M059J (cell line): ENCODE measurements at places on chromosomes 1 and 21.

- no peak for DNase-seq
These were observed 650.4 kb downstream of the LMO4 start for GRCh38 chr1:87979079-87979478.

DNA sequence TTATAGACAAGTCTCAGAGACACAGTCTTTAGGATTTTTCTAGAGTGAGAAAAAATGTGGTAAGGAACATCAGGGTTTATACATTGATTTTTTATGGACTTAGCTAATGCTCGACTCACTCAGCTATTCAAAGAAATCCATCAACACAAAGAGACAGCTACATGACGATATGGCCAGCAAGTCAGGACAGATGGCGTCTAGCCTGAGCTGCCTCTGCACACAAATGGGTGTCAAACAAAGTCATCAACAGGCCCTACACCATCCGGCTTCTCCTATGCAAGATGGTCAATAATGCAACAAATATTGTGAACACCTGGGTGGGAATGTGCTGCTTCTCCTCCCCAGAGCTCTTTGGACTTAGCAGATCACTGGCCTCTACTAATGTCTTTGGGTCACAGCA is 13.3 kb upstream of the ERICH3 start:
- no peak for DNase-seq

DNA sequence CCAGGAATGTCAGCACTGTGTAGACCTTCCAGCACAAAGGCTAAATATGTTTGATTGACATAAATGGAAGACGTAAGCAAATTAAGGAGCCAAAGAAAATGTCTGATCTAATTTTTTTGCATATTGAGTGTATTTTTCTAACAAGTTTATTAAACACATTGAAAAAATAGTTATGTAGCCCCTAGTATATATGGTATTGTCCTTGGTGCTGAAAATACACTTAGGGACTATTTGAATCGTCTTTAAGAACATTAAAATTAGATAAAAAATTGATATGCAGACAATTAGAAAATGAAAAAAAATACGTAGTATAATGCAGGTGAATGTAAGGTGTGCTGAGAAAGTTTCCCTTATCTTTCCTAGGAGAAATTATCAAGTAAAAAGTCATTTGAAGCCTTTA is 337.0 kb downstream of the OMA1 start:
- no peak for DNase-seq

- peak; percentile 46 for DNase-seq
These were observed 77.8 kb downstream of the C4BPA start for GRCh38 chr1:207181847-207182246.

- DNase-seq: no peak
These were observed 13.8 kb downstream of the FGGY start for GRCh38 chr1:59310549-59311250.

DNA sequence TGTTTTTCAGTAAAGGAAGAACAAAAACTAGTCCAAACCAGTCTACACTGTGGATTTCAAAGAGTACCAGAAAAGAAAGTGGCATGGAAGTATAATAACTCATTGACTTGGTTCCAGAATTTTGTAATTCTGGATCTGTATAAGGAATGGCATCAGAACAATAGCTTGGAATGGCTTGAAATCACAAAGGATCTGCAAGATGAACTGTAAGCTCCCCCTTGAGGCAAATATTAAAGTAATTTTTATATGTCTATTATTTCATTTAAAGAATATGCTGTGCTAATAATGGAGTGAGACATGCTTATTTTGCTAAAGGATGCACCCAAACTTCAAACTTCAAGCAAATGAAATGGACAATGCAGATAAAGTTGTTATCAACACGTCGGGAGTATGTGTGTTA is 21.3 kb downstream of the CHODL start:
- DNase-seq: no peak

DNA sequence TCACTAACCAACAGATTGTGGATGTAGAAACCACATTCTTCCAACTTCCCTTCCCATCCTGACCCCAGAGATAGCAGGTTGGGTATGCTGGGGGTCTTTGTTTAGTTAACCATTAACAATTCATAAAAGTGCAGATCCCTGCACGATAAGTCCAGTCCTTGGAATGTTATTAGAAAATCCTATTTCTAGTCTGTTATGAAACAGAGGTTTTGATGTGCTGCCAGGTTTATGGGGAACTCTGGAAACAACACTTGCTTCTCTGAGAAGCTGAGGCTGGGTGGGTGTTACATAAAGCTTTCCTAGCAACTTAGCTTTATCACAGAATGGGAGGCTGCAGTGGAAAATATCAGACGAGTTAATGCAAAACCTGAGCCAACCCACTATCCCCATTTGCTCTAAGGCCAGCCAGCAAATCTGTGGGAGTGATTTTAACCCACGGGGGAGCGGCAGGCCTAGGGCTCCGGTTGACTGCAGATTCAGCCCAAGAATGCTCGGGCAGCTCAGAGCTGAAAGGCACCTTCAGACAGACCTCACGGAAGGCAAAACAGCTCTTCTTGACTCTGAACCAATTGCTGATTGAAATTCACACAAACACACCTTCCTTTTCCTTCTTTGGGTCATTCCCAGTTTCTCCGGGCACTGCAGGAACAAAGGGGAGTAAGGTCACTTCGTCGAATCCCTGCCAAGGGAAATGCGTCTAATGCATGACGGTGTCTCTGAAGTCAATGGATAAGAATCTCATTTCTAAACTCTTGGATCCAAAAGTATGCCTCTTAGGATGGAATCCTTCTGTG is 111.7 kb upstream of the IRF2BP2 start:
- peak; percentile 87 for DNase-seq

DNA sequence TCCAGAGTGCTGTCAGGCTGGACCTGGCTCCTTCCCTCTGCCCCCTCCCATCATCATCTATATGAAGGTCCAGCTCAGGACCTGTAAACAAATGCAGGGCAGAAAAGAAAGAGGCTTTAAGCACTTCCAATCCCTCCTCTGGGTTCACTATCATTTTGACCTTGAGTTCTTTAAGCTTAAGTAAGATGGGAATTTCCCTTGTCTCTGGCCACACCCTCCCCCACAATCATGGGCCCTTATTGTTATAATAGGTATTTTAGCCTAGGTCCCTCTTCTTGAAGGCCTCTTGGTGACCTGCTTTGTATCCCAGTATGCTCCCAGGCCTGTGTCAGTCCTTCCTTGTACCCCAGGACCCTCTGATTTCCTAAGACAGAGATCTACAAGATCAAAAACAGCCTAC is 45.1 kb upstream of the EPS15 start:
- peak; percentile 71 for DNase-seq

GRCh38 chr1:167244244-167244643 is 23.6 kb downstream of the POU2F1 start:
- DNase-seq: no peak

GRCh38 chr1:106975944-106976343 is 80.5 kb upstream of the PRMT6 start:
- DNase-seq: no peak

DNA sequence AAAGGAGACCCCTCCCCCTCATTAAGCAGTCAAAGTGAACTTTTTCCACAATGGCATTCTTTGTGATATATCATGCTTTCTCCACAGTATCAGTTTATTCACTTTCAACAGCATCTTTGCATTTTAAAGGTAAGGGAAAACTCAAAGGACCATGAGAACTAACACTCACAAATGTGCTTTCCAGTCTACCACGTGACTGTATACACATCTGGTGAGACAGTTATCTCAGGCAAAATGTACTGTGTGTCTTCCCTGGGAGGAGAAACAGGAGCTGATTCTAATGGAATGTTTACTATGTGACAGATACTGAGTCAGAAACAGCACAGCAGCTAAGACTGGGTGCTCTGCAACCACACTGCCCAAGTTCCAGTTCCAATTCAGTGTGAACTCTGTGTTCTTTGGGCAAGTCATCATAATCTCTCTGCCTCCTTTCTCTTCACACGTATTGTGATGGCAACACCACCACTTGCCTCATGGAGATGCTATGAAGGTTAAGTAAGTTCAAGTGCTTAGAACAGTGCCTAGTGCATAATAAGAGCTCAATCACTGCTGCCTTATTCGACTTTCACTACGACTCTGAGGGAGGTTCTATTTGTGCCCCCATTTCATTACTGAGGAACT is 79.0 kb downstream of the SLC45A1 start:
- DNase-seq: peak; percentile 98

DNA sequence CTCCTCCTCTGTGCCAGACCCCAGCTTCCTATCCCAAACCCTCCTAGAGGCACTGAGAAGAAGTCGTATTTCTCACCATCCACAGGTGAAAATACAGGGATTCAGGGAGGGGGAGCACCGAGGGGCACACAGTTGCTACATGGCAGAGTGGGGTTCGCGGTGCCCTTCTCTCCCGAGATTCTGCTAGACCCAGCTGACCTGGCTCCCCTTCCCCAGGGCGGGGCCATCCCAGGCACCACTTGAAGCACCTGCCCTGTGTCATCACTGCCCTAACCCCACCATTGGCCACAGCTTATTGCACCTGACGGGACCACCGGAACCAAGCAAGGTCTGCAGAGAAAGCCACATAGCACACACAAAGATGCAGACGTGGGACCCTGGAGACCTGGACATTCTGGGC is 30.5 kb downstream of the SDC3 start:
- DNase-seq: no peak

- peak; percentile 54 for DNase-seq
These were observed 70.9 kb downstream of the RERE start for GRCh38 chr1:8746554-8746953.

- DNase-seq: peak; percentile 9
These were observed 72.2 kb upstream of the DPT start for GRCh38 chr1:168801032-168801745.

DNA sequence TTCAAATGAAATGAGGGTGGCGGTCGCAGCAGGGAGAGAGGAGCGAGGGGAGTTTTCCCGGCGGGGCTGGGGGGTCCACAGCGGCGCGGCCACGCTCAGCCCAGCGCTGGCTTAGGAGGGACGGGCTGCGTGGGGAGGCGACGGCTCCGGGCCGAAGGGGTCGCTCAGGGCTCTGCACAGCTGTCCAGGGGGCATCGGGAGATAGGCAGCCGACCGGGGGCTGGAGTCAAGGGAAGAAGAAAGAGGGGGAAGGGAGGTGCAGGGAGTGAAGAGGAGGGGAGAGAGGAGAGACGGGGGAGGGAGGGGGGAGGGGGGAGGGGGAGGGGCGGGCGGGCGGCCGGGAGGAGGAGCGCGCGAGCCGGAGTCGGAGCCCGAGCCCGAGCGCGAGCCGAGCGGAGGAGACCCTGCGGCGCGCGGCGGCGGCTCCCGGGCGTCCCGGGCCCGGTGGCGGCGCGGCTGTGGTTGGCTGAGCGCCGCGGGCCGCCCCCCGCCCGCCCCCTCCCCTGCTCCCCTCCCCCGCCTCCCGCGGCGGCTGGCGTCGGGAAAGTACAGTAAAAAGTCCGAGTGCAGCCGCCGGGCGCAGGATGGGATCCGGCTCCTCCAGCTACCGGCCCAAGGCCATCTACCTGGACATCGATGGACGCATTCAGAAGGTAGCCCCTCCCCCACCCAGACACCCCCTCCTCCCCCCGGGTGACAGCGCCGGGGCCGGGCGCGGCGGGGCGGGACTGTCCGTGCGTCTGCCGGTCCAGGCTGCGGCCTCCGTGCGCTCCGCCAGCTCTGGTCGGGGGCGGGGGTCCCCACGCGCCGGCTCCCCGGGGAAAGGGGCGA is at the start of gene PDE9A:
PDE9A (plus strand) TSS at position 391 of the 831 bp plus-strand sequence; CDS start at position 585, 194 bp downstream.
- no peak for DNase-seq

GRCh38 chr1:88610687-88611086 is 73.4 kb upstream of the PKN2 start:
- no peak for DNase-seq

DNA sequence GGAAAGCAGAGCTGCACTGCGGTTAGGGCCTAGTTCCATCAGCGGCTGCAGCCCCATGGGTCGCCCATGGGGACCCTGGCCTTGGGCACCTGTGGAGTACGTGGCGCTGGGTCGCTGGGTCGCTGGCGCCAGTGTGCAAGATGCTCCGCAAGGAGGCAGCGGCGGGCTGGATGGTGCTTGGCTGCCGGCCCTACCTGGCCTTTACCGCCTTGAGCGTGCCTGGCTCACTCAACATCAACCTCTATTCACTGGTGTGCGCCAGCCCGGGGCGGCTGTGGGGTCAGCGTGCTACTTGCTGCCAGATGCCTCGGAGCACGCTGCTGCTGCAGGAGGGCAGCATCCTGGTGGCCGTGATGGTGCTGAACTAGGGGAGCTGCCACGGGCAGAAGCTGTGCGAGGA is 85.1 kb upstream of the RHOU start:
- no peak for DNase-seq

DNA sequence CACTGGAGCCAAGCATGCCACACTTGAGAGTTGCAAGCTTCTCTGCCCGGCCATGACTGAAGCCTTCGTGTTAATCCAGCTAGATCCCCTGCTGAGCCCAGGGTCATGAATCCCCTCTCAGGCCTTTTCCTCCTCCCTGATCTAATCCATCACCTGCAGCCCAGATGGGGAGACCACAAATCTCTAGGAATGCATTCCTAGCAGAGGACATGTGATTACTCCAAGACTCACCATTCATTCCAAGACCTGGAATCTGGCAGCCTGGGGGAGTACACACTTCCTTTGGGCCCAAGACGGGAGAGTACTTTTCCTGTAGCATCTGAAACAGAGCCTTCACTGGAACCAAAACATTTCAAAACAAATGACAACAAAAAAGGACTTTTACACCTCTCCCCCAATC is 269.3 kb upstream of the NFIA start:
- no peak for DNase-seq

DNA sequence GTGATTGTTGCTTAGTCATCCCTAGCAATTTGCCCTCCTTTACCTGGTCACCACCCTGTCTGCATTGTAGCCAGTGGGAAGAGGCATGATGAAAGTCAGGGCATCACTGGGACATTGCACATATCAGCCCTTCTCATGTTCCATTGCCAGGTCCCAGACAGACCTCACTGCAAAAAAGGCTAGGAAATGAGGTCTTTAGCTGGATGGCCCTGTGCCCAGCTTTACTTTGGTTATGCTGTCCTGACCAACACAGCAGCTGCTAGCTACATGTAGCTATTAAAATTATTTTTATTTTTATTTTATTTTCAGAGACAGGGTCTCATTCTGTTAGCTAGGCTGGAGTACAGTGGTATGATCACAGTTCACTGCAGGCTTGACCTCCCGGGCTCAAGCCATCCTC is 52.9 kb downstream of the TNN start:
- no peak for DNase-seq

- no peak for DNase-seq
These were observed 34.7 kb downstream of the UBE2G2 start for GRCh38 chr21:44766818-44767354.

GRCh38 chr21:34589511-34590282 is 25.2 kb downstream of the RCAN1 start:
- DNase-seq: no peak

DNA sequence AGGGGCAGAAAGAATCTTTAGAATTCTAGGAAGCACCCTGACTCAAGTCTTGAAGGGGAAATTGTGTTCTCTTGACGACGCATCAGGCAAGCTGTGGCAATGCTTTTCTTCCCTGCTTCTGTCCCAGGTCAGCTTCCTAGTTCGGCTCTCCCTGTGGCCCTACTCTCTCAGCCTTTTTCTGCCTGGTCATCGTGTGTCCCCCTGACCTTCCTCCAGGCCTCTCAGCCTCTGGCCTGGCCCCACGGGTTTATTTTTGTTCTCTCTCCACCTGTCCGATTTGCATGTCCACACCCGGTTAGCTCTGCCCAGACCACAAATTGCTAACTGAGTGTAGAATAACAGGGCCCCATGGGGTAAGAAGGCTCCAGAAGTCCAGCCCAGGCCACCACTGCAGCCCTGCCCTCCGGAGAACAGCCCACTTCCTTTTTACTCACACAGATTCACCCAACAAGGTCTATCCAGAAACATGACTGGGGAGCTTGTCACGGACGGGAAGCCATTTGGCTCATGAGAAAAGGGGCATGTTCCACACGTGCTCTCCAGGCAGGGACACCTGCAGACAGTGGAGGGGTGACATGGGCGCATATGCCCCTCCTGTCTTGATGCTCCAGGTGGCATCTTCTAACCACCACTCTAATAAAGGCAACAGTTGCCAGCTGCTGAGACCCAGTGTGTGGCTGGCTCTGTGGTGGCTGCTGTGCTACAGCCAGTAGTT is 9.8 kb downstream of the KCNN3 start:
- peak; percentile 30 for DNase-seq
